ENCODE measurements at places on chromosomes 13 and 19. TPM values are rescaled to one million over a fixed set of nuclear protein-coding genes. Genes with fewer than 3 reads are reported as not detected.

DNA sequence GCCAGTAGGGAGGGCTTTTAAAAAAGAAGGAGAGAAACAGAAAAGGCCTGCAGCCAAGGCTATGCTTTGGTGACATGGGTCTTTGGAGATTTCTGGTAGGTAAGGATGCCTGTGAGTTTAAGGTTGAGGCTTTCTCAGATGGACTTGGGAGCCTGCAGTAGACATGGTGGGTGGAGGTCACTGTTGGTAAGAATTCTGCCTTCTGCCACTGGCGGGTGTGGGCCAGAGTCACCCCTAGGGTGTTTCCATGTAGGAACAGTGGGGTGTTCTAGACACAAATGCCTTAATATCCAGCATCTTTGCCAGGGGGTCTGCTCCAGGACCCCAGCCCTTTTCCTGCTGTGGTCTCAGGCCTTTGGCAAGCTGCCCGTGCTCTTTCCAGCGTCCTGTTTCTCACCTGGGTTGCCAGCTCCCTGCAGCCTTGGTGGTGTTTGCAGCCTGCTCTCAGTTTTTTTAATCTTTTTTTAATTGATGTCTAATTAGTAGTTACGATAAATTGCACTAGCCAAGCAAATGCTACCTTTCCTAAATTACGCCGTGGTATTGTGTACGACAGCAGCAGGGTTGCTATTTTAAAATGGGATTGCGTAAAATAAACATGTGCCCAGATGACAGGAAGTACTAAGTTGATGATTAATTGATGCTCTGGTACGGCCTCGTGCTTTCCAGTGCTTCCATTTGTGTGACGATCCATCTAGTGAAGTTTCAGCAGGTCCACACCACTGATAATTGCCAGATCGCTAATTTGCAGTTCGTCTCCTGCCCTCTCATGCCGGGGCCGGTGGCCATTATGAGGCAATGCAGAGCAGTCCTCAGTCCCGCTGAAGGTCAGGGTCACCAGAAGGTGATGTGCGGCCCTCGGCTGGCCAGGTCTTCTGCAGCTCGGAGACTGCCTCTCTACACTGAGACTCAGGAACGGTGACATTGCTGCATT lies 35.3 kb upstream of the NPAS1 start:
- no peak overlapping the region for H3K4me3 ChIP-seq
- peaks cover 16% of the 10 kb centered on the region for H3K36me3 ChIP-seq
- H3K27ac ChIP-seq, result no peak overlapping the region

DNA sequence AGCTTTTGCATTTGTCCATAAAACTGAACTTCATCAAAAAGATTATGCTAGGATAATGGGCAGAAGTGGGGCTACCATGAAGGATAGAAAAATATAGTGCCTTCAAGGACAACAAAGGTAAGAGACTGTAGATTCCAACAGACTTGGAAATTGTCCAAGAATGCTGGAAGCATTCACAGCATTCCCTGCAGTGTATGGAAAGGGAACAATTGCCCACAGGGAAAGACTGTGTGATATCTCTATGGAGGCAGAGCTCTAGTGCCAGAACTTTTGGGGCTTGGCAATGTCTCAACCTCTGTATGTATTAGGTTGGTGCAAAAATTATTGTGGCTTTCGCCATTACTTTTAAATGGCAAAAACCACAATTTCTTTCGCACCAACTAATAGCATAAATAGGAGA lies 1598.8 kb upstream of the MIR17HG start:
- no peak overlapping the region for H3K4me3 ChIP-seq
- no peaks in the 10 kb centered on the region for H3K27me3 ChIP-seq

DNA sequence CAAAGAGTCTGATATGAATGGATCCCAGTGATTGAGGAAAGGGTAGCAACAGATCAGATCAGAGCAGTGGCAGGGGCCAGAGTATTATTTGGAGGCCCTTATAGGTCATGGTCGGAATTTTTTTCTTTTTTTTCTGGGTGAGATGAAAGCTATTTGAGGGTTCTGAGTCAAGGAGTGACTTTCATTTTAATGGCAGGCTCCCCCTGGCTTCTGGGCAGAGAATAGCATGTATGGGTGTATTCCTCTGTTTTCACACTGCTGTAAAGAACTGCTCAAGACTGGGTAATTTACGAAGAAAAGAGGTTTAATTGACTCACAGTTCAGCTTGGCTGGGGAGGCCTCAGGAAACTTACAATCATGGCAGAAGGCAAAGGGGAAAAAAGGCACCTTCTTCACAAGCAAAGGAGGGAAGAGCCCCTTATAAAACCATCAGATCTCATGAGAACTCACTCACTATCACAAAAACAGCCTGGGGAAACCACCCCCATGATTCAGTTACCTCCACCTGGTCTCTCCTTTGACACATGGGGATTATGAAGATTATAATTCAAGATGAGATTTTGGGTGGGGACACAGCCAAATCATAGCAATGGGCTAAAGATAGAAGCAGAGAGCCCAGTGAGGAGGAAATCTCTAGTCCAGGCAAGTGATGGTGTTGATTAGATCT lies 3.0 kb upstream of the SLC6A16 start:
- no peak overlapping the region for H3K27ac ChIP-seq
- peaks cover 17% of the 10 kb centered on the region for H3K36me3 ChIP-seq
- H3K4me1 ChIP-seq, result no peaks in the 10 kb centered on the region
- H3K4me3 ChIP-seq, result no peak overlapping the region
- H3K27me3 ChIP-seq, result no peaks in the 10 kb centered on the region

DNA sequence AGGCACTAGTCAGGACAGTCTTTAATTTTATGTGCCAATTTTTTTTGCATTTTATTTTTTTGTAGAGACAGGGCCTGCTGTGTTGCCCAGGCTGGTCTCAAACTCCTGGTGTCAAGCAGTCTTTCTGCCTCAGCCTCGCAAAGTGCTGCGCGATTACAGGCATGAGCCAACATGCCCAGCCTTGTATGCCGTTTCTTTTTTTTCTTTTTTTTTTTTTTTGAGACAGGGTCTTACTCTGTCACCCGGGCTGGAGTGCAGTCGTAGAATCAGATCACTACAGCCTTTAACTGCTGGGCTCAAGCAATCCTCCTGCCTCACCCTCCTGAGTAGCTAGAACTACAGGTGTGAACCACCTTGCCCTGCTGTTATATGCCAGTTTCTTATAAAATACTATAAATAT lies 26.4 kb downstream of the BORA start:
- no peaks in the 10 kb centered on the region for H3K4me1 ChIP-seq
- H3K4me3 ChIP-seq, result no peak overlapping the region
- no peaks in the 10 kb centered on the region for H3K27me3 ChIP-seq
- H3K36me3 ChIP-seq, result peaks cover 91% of the 10 kb centered on the region
- DNase-seq, result no peak
- H3K27ac ChIP-seq, result no peak overlapping the region

GRCh38 chr13:59409211-59409610 lies 754.5 kb downstream of the DIAPH3 start:
- H3K4me3 ChIP-seq, result no peak overlapping the region
- peak; percentile 70 for DNase-seq
- peak overlapping the region; percentile 61 for H3K27ac ChIP-seq
- peaks cover 10% of the 10 kb centered on the region for H3K4me1 ChIP-seq

DNA sequence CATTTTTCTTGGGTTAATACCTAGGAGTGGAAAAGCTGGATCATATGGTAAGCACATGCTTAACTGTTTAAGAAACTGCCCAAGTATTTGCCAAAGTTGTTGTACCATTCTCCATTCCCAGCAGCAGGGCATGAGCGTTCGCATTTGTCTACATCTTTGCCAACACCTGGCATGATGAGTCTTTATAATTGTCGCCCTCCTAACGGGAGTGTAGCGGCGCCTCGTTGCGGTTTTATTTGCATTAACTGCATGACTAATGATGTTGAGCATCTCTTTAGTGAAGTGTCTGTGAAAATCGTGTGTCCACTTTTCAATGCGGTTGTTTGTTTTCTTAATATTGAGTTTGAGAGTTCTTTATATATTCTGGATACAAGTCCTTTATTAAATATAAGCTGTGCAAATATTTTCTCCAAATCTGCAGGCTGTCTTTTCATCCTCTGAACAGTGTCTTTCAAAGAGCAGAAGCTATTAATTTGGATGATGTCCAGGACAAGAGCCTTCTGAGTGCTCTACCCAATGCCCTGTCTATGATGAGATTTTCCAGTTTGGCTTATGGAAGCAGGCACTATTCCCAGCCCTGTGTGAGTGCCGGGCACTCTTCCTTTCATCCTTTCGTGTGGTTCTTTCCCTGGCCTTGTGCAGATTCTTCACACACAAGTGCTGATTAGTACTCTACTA lies 202.0 kb downstream of the FOXO1 start:
- H3K4me1 ChIP-seq, result no peaks in the 10 kb centered on the region
- H3K4me3 ChIP-seq, result no peak overlapping the region
- DNase-seq, result no peak
- no peak overlapping the region for H3K27ac ChIP-seq

GRCh38 chr13:25988661-25989060 lies 63.2 kb downstream of the SHISA2 start:
- H3K4me1 ChIP-seq, result peaks cover 14% of the 10 kb centered on the region
- no peak for DNase-seq
- H3K27ac ChIP-seq, result no peak overlapping the region
- H3K27me3 ChIP-seq, result no peaks in the 10 kb centered on the region
- no peak overlapping the region for H3K4me3 ChIP-seq

- H3K4me3 ChIP-seq, result no peak overlapping the region
- H3K27ac ChIP-seq, result no peak overlapping the region
- DNase-seq, result no peak
- H3K36me3 ChIP-seq, result no peaks in the 10 kb centered on the region
These were observed 562.1 kb downstream of the TBC1D4 start for GRCh38 chr13:74919914-74920313.

GRCh38 chr13:18739310-18739709 lies 442.3 kb downstream of the TUBA3C start:
- H3K36me3 ChIP-seq, result no peaks in the 10 kb centered on the region
- H3K27ac ChIP-seq, result no peak overlapping the region
- DNase-seq, result no peak
- H3K4me3 ChIP-seq, result no peak overlapping the region

- no peaks in the 10 kb centered on the region for H3K27me3 ChIP-seq
- DNase-seq, result no peak
- no peaks in the 10 kb centered on the region for H3K4me1 ChIP-seq
- peaks cover 100% of the 10 kb centered on the region for H3K36me3 ChIP-seq
- no peak overlapping the region for H3K4me3 ChIP-seq
These were observed 175.7 kb downstream of the KDM4B start for GRCh38 chr19:5144545-5145179.

DNA sequence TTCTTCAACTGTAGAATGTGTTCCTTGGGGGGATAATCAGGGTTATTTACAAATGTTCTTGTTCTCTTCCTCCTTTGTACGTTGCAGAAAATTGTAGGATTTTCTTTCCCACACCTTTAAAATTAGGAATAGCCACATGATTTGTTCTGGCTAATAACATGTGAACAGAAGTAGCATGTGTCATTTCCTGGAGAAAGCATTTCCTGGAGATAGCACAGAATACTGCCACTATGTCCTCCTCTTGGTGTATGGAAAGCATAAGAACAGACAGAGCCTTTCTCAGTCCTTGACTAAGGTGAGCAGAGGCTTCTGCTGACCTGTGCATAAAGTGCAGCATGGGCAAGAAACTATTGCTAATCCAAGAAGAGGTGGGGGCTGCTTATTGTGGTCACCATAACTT lies 101.8 kb downstream of the FAM216B start:
- peaks cover 2% of the 10 kb centered on the region for H3K36me3 ChIP-seq
- DNase-seq, result no peak
- peaks cover 8% of the 10 kb centered on the region for H3K4me1 ChIP-seq
- H3K27me3 ChIP-seq, result no peaks in the 10 kb centered on the region
- H3K27ac ChIP-seq, result no peak overlapping the region
- no peak overlapping the region for H3K4me3 ChIP-seq

DNA sequence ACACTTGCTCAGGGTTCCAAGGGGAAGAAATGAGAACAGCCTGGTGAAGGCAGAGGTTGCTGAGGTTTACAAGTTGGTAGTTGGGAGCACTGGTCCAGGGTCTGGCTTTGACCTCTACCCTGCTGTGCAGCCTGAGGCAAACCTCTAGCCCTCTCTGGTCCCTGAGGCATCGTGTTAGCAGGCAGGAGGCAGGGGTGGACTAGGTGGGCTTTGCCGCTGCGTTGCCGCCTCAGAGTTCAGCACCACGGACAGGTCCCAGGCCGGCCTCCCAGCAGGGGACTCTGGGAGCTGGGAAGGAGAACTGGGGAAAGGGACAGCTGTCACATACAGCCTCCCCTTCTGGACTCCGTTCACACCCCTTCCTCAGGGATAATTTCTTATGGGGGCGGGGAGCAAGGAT lies 3.1 kb downstream of the NCAN start:
- no peaks in the 10 kb centered on the region for H3K36me3 ChIP-seq
- peaks cover 61% of the 10 kb centered on the region for H3K27me3 ChIP-seq
- DNase-seq, result peak; percentile 85

DNA sequence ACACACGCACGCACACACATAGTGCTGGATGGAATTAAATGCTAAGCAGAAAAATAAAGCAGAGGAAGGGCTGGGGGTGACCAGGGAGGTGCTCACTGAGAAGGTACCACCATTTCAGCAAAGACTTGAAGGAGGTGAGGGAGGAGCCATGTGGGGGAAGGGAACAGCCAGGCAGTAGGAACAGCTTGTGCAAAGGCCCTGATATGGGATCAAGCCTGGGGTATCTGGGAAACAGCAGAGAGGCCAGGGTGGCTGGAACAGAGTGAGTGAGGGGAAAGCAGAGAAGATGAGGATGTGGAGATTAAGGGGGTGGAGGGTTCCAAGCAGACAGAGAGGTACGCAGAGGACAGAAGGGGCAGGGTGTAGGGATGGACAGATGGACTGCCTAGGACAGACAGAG lies 25.2 kb downstream of the NOTCH3 start:
- DNase-seq, result no peak
- no peak overlapping the region for H3K27ac ChIP-seq
- peaks cover 5% of the 10 kb centered on the region for H3K36me3 ChIP-seq
- no peaks in the 10 kb centered on the region for H3K27me3 ChIP-seq

- H3K27me3 ChIP-seq, result no peaks in the 10 kb centered on the region
- peaks cover 25% of the 10 kb centered on the region for H3K36me3 ChIP-seq
- no peak overlapping the region for H3K27ac ChIP-seq
- no peak for DNase-seq
- H3K4me1 ChIP-seq, result no peaks in the 10 kb centered on the region
These were observed 1.2 kb downstream of the KCNRG start for GRCh38 chr13:50016444-50016843.

- H3K27me3 ChIP-seq, result no peaks in the 10 kb centered on the region
- no peak for DNase-seq
- H3K4me1 ChIP-seq, result no peaks in the 10 kb centered on the region
These were observed 38.9 kb downstream of the LACC1 start for GRCh38 chr13:43918636-43919035.

Gene FPR3
- not detected for total RNA-seq

Gene GARIN5A
- total RNA-seq, result not detected

Gene FBXO27
- total RNA-seq, result not detected

Gene MZT1
- total RNA-seq, result not detected

Gene N4BP2L1
- total RNA-seq, result 13.9 TPM

Gene CEACAM21
- total RNA-seq, result not detected

Gene CRLF1
- total RNA-seq, result 7.6 TPM

Gene KLHL1
- not detected for total RNA-seq

Gene ZNF66
- 22.3 TPM for total RNA-seq

Gene PLK5
- total RNA-seq, result not detected

Gene PNMA8C
- not detected for total RNA-seq

Gene CCDC169
- 3.3 TPM for total RNA-seq

Gene MICU2
- total RNA-seq, result 20.9 TPM

Gene ZNF350
- total RNA-seq, result 50.2 TPM

Gene RASAL3
- 21.2 TPM for total RNA-seq
